ENCODE measurements at places on chromosomes 1 and 21. TPM values are rescaled to one million over a fixed set of nuclear protein-coding genes. Genes with fewer than 3 reads are reported as not detected.
A peak's percentile ranks its signal among the peaks of the same experiment; 100 is the strongest.

Gene KCNA3
- not detected for total RNA-seq

Gene MMEL1
- total RNA-seq = not detected

Gene TDRD10
- total RNA-seq = 0.52 TPM

Gene DMBX1
- not detected for total RNA-seq

Gene TARBP1
- 5.8 TPM for total RNA-seq

Gene IFI44
- 6.8 TPM for total RNA-seq

Gene CCDC17
- total RNA-seq = 1.2 TPM

Gene HLX
- total RNA-seq = 4.1 TPM

Gene C1QB
- total RNA-seq = 34.3 TPM

DNA sequence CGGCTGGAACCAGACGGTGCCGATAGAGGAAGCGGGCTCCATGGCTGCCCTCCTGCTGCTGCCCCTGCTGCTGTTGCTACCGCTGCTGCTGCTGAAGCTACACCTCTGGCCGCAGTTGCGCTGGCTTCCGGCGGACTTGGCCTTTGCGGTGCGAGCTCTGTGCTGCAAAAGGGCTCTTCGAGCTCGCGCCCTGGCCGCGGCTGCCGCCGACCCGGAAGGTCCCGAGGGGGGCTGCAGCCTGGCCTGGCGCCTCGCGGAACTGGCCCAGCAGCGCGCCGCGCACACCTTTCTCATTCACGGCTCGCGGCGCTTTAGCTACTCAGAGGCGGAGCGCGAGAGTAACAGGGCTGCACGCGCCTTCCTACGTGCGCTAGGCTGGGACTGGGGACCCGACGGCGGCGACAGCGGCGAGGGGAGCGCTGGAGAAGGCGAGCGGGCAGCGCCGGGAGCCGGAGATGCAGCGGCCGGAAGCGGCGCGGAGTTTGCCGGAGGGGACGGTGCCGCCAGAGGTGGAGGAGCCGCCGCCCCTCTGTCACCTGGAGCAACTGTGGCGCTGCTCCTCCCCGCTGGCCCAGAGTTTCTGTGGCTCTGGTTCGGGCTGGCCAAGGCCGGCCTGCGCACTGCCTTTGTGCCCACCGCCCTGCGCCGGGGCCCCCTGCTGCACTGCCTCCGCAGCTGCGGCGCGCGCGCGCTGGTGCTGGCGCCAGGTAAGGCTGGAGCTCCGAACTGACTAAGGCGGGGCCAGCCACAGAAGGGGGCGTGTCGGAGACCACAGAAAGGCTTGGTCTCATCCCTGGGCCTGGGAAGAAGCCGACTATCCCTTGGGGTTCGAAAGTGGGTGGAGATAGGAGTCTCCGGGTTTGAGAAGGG is 486 bp downstream of the SLC27A3 start:
- peak; percentile 72 for DNase-seq

GRCh38 chr1:115425442-115425841 is 87.4 kb upstream of the NGF start:
- DNase-seq = no peak

DNA sequence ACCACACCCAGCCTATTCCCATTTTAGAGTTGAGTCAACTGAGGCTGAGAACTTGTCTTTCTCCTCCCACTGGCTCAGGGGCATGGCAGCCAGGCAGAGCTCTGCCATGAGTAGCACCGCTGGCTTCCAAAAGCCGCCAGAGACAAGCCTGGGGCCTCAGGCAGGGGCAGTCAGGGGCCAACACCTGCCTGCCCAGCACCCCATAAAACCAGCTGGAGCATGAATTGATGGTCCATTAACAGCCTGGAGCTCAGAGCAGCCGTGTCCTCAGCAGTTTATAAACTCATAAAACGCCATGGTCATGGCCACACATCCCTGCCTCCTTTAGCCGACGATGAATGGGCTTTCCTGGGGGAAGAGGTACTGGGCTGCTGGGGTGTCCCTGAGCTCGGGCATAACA is 50.6 kb upstream of the PAX7 start:
- no peak for DNase-seq

- DNase-seq = no peak
Observed at GRCh38 chr1:159444511-159444910, 5.0 kb downstream of the OR10J1 start.

DNA sequence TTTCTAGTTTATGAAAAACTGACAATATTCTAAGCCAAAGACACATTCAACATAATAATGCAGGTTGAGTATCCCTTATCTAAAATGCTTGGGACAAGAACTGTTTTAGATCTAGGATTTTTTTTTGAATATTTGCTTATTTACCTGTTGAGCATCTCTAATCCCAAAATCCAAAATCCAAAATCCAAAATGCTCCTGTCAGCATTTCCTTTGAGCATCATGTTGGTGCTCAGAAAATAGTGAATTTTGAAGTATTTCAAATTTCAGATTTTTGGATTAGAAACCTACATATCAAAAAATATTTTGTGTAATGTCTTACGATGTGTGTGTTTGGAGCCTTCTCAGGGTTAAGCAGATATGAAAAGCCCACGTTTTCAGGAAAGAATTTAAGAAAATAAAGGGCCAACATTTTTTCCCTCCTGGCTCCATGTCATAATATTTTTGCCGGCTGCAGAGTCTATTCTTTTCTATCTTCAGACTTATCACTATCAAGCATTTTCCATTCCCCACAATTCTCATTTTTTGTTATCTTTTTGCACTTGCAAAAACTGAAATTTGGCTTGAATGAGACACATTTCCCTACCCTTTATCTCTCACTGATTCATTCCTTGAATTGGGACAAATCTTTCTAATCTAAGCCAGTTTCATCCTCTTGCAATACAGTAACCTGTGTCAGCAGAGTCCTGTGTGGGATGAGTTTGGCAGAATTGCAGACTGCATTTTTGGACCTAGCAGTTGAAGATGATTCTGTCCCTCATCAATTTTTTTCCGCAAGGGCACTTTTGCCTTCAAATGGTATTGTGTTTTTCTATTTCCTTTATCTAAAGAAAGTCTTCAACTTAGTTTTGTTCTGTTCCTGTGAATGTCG is 233.9 kb downstream of the DISC1 start:
- DNase-seq = no peak

GRCh38 chr1:82564333-82564732 is 763.6 kb downstream of the ADGRL2 start:
- DNase-seq = no peak

DNA sequence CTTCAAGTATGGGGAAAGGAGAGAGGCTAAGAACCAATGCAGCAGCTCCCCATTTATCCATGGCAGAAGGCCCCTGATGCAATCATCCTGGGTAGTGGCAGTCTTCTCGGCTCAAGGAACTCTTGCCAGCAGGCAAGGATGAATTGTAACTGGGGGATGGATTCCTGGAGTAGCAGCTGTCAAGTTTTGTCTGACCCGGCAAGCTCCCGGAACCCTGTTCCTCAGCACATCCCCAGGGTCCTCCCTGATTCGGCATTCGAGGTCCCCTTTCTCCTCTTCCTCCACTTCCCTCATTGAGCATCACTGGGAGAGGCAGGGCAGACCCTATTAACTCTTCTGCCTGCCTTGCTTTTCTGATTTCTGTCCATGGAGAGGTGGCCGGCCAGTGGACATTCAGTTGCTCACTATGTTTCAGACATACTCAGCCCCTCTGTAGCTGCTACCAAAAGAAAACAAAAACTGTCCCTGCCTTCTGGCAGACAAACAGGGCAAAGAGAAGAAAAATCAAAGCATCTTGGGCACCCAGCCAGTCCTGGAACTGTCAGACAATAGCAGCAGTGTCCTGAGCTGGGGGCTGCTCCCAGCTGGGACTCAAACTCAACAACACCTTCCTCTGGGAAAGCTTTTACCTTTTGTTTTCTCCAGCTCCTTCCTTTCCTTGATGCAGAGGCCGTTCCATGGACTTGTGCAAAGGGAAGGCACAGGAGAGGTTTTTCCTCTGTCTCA is 5.6 kb upstream of the PTCH2 start:
- peak; percentile 17 for DNase-seq

DNA sequence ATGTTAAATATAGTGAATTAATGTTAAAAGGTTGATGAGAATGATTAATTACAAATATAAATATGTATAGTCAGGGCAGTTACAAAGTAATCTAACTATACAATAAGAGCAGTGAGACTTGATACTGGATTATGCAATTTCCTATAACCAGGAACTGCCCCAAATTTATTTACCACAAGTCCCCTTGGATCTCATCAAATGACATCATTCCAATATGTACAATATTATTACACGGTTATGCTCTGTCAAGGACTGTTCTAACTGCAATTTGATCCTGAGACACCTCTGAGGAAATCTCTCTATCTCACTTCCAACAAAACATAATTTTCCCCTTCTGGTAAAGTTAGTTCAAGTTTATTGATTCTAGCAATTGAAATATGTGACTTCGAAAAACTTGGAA is 917.6 kb downstream of the NCAM2 start:
- DNase-seq = no peak

DNA sequence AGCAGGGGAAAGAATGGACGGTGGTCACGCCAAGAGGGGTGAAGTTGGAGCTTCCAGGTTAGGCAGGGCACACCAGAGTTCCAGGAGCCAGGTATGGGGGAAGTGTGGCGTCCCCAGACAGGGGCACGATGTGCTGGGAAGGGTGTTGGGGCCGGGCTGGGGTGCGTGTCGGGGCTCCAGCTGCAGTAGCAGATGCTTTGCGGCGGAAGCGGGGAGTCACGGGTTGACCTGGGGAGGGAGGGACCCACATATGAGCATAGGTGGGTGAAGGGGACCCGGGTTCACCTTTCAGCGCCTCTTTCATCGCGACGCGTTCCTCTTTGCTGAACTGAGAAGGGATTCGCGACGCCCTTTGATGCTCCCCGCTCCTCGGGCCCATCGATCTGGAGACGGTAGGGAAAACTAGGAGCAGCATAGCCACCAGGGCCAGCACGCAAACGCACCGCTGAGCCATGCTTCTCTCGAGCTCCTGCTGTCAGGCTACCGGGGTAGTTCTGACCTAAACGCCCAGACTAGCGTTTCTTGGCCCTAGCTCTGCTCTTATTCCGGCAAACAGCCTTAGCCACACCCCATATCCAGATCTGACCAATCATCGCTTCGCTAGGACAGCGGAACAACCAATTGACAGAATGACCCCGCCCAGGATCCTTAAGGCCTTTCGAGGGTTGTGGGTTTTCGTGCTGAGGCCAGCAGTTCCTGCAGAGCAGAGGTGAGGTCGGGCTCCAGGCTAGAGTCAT is at the start of gene PM20D1:
PM20D1 (minus strand) TSS at position 514 of the 737 bp plus-strand sequence; CDS start at position 454, 60 bp downstream.
- peak; percentile 81 for DNase-seq

DNA sequence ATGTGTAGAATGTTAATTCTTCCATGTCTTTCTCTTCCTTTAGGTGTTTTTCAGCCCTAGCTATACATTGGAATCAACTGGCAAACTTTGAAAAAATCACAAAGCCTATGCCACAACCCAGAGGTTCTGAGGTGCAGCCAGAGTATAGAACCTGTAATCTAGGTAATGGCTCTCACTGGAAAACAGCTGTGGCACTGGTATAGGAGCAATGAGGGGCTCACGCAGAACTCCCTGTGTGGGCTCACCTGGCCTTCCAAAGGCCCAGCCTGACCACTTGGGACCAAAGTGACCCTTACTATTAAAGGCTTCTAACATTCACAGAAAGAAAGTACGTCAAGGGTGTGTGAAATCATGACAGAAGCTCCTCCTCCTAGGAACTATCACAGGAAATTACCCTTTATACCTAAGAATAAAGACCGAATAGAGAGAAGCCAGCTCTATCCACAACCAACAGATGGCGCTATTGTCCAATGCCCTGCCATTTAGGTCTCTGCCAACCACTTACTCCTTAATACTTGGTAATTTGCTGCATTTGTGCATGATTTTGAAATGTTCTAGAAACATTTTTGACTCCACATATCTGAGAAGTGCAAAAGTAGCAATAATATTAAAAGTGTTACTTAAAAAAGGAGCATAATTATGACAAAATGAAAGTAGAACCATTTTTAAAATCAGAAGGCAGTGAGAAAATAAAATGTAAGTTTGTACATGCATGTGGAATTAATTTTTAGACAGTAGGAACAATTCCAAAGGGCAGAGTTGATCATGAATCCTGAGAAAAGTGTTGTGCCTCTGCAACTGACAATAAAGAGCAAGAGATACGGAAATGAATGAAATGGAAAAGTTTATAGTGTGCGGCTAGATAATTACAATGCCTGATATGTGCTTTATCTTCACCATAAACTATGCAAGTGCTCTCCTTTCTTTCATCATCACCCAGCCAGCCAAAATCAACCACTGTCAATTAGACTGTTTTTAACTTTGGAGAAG is 93.1 kb upstream of the HAO2 start:
- DNase-seq = no peak

DNA sequence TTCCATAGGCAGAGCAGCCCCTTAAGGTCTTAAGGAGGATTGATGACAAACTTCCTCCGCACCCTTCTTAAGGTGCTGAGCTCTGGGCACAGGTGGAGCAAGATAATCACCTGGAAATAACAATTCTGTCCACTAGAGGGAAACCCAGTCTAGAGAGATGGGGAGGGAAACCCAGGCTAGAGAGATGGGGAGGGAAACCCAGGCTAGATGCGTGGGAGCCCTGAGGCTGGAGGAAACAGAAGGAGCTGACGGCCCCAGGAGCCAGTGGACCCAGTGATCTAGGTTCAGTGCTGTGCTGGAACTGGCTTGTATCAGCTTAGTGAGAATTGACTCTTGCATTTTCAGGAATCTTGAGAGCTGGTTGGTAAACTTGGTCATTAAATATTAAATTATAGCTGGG is 17.8 kb upstream of the MYCL start:
- DNase-seq = no peak

GRCh38 chr21:14722841-14723483 is 176.8 kb upstream of the SAMSN1 start:
- DNase-seq = no peak

DNA sequence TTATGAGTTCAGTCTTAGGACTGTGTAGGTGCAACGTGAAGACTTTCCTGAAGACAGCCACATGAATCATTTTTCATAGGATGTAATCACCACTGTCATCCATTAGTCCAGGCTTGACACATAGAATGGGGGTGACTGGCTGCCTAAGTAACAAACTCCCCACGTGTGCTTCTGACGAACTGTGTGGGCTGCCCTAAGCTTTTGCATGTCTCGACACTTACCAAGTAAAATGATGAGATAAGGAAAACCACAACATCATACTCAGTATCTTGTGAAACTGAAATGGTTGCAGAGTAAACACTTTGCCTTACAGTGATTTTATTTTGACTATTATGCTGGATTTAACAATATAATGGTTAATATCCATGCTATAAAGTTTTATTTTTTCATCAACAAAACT is 19.5 kb downstream of the ERG start:
- no peak for DNase-seq

DNA sequence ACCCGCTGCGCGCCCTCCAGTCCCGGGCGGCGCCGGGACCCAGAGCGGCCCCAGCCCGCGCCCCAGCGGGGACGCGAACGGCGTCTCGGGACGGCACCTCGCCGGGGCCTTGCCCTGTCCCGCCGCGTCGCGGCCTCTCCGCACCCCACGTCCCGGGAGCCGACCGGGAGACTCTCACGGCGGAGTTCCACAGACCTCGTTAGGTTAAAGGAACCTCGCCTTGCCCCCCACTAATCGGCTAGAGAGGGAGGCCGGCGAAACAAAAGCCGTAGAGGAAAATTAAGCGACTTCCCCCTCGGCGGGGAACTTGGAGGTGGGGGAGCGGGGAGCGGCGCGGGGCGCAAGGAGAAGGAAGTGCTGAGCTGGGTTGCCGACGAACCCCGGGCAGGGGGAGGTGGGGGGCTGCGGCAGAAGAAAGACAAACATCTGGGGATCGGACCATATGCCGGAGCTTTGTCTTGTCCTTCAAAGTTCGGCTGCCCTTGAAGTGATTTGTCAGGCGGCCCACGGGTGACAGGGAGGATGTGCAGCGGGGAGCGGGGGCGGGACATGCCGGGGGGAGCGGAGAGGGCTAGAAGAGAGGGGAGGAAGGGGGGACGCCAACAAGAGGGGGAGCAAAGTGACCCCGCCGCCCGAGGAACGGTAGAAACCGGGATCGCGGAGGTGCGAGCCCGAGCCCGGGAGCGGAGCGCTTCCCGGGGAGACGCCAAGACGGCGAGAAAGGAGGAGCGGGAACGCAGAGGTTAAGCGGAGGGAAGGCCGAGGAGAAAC is 120.0 kb upstream of the RRP15 start:
- peak; percentile 55 for DNase-seq
